ENCODE measurements at places on chromosomes 4 and X.

- no peak for DNase-seq
Observed at GRCh38 chr4:67571975-67572374, 13.4 kb downstream of the STAP1 start.

DNA sequence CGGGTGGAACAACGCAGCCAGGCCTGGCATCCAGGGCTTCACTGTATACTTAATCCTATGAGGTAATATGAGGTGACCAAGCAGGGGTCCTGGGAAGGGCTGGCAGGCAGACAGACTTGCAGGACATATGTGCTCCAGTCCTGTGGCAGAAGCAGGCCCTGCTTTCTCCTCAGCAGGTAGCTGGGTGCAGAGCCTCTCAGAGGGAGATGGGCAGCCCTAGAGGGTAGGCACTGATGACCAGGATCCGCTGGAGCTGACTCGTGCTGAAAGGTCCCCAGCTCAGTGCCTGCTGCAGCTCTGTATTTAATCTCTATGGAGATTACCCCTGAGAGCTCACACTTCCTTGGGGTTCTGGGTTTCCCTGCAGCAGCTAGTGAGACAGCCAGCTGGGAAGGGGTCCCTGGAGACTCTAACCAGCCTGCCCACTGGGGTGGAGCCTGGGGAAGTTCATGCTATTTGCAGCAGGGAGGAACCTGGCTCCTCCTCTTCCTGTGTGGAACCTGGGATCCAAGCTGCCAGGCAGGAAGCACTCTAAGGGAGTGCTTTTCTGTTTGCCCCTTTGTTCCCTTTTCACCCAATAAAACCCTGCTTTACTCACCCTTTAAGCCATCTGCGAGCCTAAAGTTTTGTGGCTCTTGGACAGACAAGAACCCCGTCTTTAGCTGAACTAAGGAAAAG lies 339.2 kb downstream of the DCAF12L2 start:
- DNase-seq, result no peak

GRCh38 chrX:108165383-108166111 lies 74.0 kb downstream of the ATG4A start:
- DNase-seq, result peak; percentile 25

GRCh38 chr4:83771113-83771705 lies 235.3 kb downstream of the GPAT3 start:
- peak; percentile 15 for DNase-seq

- no peak for DNase-seq
Observed at GRCh38 chr4:172980219-172980618, 188.4 kb upstream of the GALNT7 start.

GRCh38 chr4:38905652-38906385 lies 38.2 kb downstream of the FAM114A1 start:
- DNase-seq, result no peak
